ENCODE measurements at places on chromosomes 1 and 21. TPM values are rescaled to one million over a fixed set of nuclear protein-coding genes. Genes with fewer than 3 reads are reported as not detected.

OR2L2 gene
- not detected for total RNA-seq

GRCh38 chr1:106924360-106924759 is 132.1 kb upstream of the PRMT6 start:
- H3K27me3 ChIP-seq: no peaks in the 10 kb centered on the region
- DNase-seq: no peak
- no peak overlapping the region for H3K27ac ChIP-seq
- no peaks in the 10 kb centered on the region for H3K36me3 ChIP-seq
- H3K4me3 ChIP-seq: no peak overlapping the region
- H3K4me1 ChIP-seq: no peaks in the 10 kb centered on the region

DNA sequence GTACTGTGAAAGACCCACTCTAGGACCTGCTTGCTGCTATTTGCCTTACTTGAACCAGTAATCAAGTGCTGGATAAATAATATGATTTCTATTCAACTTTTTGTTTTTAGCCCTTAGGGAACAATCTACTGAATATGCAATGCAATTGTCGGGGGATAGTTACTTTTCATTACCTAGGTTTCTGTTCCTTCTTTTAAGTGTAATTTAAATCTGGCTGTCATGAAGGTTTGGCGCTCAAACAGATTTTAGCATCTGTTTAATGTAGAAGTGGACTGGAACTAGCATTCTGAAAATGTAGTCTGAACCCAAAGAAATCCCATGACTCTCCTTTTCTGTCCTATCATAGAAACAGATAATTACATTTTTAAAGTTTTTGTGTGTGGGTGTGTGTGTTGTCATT is 4.8 kb downstream of the MGST3 start:
- no peak overlapping the region for H3K4me3 ChIP-seq

DNA sequence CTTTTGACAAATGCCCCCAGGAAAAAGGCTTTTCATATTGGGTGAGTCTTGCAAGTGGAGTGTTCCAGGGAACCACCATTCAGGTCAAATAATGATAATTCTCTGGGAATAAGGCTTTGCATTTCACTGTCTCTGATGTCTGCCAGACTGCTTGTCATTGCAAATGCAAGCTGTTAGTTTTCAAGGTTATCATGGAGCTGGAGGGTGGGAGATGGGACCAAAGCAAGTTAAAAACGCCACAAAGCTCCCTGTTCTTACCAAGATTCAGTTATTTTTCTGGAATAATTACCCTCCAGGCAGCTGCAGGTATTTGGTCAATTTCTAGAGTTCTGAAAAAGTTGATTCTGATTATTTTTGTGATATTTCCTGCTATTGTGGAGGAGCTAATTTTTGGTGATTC is 210.1 kb downstream of the GPR52 start:
- no peak for DNase-seq
- H3K27me3 ChIP-seq: no peaks in the 10 kb centered on the region
- no peak overlapping the region for H3K4me3 ChIP-seq
- no peaks in the 10 kb centered on the region for H3K36me3 ChIP-seq

UTS2 gene
- not detected for total RNA-seq

DNA sequence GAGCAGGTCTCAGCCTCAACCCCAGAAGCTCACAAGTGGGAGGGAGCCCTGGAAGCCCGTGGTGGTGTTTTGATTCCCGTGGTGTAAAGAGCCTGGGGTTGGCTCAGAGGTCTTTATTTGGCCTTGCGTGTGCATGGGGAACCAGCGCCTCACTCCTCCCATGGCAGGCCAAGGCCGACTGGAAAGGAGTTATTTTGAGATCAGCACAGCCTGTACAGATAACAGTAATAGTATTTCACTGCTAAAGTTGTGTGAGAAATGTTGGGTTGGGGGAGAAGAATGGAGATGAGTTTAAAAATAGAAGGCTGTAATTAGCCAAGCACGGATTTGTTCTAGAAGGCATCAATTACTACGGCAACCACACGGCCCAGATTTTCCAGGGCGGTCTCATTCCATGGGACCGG is 186.5 kb downstream of the DYRK1A start:
- H3K27ac ChIP-seq: no peak overlapping the region
- DNase-seq: no peak
- H3K27me3 ChIP-seq: no peaks in the 10 kb centered on the region
- H3K36me3 ChIP-seq: no peaks in the 10 kb centered on the region
- no peaks in the 10 kb centered on the region for H3K4me1 ChIP-seq
- no peak overlapping the region for H3K4me3 ChIP-seq

DNA sequence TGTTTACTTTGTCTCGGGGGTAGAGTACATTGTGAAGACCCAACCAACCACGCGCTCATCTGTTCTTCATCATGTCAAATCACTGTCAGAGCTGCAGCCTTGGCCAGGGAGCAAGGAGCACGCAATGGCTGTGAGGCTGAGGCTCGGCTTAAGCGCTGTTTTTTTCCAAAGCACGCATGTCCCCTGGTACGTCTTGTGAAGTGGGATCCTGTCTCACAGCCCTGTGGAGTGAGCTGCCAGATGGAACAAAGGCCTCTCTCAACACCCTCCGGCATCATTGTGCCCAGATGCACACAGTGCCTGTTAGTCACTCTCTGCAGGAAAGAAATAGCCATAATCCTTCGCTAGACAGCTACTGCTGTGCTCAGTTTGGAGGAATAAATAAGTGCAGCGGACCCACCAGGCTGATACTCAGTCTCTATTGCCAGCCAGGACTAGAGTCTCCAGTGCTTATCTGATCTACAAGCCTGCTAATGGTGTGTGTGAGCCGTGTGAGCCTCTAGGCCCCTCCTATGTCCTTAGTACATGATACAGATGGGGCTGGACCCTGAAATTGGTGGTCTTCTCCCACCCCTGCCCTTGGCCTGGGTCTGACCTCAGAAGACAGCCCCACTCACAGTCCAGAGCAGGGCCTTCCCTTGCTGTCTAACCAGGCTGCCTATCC is 91.3 kb upstream of the COA6 start:
- H3K36me3 ChIP-seq: no peaks in the 10 kb centered on the region
- H3K4me3 ChIP-seq: no peak overlapping the region
- no peak for DNase-seq
- no peaks in the 10 kb centered on the region for H3K27me3 ChIP-seq
- no peaks in the 10 kb centered on the region for H3K4me1 ChIP-seq
- H3K27ac ChIP-seq: no peak overlapping the region

EYA3 gene
- 52.6 TPM for total RNA-seq

GRCh38 chr1:159172614-159173291 is 1.3 kb downstream of the CADM3 start:
- peaks cover 4% of the 10 kb centered on the region for H3K27me3 ChIP-seq
- no peak for DNase-seq
- no peaks in the 10 kb centered on the region for H3K36me3 ChIP-seq
